ENCODE measurements at places on chromosomes 2 and 18.

- no peak for DNase-seq
Observed at GRCh38 chr2:100274076-100274475, 48.2 kb downstream of the LONRF2 start.

- DNase-seq, result no peak
Observed at GRCh38 chr2:218230882-218231281, 13.9 kb downstream of the ARPC2 start.

GRCh38 chr18:8871489-8871888 is 166.1 kb downstream of the MTCL1 start:
- DNase-seq, result peak; percentile 53

DNA sequence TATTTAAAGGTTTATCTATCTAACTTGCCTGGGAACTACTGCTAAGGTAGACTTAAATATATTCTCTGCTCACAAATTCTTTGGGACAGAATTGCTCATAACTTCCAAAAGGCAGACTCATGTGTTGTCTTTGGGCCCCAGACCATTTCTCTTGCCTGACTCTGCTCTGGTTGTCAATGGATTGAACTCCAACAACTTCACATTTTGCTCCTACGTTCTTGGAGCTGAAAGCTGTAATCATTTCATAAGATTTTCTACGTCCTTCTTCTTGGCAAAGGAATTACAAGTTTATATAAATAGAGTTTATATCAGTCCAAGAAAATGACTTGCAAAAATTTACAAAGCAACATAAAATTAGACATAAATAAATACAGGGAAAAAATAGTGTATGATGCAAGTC is 32.9 kb upstream of the PPM1B start:
- no peak for DNase-seq

GRCh38 chr18:59616501-59616900 is 80.7 kb downstream of the CCBE1 start:
- no peak for DNase-seq

DNA sequence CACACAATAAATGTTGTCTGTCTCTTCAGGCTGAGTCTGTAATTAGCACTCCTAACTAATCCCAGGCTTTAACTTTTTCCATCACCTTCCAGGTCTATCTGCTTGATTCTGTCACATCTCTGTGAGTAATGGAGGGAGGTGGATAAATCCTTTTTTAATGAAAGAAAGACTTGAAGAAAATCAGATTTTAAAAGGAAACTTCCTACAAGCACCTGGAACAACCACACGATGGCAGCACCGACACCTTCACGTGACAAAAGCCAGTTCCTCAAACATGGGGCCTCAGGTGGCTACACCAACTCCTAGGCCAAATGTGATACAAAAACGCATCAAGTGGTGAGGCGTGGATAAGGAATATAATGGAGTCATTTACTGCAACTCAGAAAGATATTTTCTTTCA is 41.8 kb downstream of the TGFBRAP1 start:
- no peak for DNase-seq

GRCh38 chr2:210956101-210956500 is 399.7 kb downstream of the CPS1 start:
- no peak for DNase-seq

DNA sequence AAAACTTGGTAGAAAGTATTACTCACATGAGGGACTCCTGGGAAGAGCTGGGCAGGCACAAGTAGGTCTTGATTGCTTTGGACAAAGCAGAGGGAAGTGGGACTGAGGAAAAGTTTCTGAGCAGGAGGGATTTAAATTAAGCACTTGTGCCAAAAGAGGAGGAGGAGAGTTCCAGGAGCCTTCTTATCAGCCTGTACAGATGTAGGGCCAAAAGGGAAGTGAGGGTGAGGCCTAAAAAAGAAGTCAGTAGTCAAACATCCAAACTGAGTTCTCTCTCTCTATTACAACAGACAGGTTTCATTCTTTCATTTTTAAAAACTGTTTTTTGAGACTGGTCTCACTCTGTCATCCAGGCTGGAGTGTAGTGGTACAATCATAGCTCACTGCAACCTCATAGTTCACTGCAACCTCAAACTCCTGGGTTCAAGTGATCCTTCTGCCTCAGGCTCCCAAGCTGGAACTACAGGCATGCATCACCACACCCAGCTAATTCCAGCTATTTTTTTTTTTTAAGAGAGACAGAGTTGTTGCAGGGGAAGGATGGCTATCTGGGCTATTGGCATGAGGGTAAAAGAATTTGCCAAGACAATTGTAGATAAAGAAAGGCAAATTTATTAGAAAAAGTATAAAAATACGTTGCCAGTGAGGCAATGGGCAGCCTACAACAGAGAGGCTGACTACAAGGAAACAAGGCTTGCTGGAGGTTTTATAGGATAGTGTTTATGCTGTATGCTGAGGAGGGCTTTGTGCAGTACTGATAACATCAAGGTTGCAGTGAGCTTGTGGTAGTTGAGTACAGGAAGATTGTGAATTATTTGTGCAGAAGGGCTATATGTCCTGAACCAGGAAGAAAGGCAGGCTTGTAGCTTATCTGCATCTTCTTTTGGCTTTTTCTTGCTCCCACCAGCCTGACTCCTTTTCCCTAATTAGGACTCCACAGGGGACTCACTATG is 29.0 kb downstream of the CFAP210 start:
- no peak for DNase-seq

DNA sequence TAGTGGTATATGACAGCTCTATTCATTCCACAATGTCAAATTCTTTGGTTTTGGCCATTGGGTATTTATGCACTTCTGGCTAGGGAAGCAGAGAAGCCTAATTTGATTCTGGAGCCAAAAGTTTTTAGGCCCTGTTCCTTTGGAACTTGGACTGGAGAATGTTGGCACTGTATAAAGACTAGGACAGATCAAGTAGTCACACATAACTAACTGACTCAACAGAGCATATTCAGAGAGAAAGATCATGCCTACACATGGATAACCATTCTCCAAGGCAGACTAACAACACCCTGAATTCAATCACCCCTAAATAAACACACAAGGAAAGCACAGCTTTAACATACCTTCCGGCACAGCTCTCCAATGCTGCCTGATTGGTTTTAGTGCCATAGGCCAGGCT is 62.9 kb downstream of the ARHGAP15 start:
- DNase-seq, result no peak

- no peak for DNase-seq
Observed at GRCh38 chr2:43906448-43907109, 67.8 kb downstream of the ABCG8 start.

DNA sequence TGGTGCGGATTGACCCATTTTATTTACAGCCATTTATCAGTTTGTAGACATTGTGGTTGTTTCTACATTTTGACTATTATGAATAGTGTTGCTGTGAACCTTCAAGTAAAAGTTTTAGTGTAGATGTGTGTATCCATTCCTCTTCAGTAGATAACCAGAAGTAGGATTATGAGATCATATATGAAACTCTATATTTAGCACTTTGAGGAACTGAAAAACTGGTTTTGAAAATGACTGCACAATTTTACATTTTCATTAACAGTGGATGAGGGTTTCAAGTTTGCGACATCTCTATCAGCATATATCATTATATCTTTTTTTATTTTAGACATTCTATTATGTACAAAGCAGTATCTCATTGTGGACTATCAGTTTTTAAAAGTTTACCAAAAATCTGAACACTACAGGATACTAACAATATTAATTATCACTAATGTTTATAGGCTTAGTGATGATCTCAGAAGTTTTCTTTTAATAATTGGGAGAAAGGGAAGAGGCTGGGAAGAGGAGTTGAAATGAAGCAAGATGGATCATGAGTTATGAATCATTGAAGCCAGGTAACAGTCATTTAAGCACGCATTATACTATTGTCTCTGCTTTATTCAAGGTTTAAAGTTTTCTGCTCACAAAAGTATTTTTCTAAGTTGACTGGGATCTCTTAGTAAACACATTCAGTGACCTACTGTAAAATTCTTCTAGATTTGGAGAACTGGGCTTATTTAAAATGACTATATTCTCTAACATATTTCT is 329.0 kb upstream of the LRATD1 start:
- DNase-seq, result no peak

All from NCI-H1694 (cell line).